ENCODE measurements at places on chromosomes 16 and 17.

- DNase-seq: no peak
These were observed 5.0 kb downstream of the NECAB2 start for GRCh38 chr16:83973077-83973476.

GRCh38 chr17:42132941-42133340 lies 10.3 kb downstream of the HSPB9 start:
- no peak for DNase-seq

GRCh38 chr17:37138571-37139120 lies 189.9 kb downstream of the AATF start:
- no peak for DNase-seq

DNA sequence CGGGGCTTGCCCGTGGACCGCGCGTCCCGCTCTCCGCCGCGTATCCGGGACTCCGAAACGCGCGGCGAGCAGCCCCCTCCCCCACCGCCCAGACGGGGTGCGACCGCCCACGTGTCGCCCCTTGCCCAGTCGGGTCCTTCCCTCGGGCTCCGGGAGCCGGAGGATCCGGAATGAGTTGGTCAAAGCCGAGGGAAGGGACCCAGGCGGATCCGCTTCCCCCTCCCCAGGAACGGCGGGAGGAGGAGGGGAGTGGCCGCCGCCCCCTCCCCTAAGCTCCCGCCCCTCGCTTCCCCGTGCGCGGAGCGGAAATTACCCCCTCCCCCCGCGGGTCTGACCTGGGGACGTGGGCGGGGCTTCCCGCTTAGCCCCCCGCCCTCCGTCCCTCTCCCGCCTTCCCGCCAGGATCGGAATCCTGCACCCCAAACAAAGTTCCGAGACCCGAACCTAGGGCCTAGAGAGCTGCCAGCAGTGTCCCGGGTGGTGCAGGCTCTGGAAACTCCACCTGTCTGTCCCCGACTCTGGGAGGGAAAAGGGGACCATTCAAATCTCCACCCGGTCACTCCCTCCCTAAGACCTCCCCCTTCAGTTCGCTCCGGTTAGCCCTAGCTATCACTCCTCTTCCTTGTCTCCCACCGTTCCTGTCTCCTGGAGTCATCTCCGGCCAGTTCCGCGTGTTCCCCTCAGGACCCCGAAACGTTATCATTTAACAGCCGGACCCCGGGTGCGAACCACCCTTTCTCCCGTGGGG lies 1.0 kb upstream of the IGF2BP1 start:
- no peak for DNase-seq

DNA sequence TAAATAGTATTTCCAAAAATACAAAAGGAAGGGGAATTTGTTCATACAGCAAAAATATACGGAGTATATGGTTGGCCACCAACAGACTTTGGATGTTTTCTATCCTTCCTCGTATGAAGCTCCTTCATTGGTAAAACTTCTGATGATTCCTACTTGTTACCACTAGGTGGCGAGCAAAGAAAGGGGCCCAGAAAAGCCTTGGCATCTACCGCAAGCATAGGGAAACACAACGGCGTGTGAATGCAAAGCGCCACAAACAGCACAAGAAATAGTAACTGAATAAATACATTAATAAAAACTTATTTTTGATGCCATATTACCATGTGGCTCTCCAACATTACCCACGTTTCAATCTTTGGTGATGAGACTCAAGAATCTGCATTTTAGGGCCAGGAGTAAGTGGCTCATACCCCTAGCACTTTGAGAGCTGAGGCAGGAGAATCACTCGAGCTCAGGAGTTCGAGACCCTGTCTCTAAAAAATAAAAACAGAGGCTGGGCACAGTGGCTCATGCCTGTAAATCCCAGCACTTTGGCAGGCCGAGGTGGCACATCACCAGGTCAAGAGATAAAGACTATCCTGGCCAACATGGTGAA lies 34.5 kb downstream of the YWHAE start:
- peak; percentile 64 for DNase-seq

DNA sequence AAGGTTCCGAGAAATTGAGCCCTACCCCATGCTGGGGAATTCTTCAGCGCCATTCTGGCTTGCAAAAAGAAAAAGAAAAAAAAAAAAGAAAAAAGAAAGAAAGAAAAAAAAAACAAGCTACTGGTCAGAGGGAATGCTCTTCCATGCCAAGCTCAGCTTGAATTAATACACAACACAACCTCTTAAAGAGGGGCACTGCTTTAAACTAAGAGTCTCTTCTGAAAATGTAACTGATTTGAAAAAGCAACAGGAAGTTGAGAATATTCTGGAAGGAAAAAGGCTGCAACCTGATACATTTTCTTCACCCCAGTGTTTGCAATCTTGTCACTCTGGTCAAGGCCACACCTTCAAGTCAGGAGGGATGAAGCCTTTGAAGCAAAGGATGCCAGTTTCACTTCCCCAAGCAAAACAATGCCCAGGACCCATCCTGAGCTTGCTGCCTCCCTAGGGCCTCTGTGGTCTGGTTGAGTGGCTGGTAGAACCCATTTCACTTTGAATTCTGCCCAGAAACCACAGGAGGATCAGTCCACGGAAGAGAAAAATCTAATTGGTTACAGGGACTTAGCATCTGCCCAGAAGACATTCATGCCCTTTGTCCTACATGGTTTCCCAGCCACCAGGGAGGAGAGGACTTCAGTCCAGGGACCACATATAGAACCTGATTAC lies 389.7 kb downstream of the SOX9 start:
- DNase-seq: no peak

GRCh38 chr16:84778720-84779119 lies 41.1 kb upstream of the CRISPLD2 start:
- DNase-seq: no peak

DNA sequence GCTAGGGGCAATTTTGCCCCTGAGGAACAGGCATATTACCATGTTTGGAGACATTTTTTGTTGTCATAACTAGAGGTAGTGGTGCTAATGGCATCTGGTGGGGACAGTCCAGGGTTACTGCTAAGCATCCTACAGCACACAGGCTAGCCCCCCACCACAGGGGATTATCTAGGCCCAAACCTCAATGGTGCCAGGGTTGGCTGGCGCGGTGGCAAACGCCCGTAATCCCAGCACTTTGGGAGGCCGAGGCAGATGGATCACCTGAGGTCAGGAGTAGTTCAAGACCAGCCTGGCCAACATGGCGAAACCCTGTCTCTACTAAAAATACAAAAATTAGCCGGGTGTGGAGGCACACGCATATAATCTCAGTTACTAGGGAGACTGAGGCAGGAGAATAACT lies 15.2 kb downstream of the C1QTNF1 start:
- no peak for DNase-seq

DNA sequence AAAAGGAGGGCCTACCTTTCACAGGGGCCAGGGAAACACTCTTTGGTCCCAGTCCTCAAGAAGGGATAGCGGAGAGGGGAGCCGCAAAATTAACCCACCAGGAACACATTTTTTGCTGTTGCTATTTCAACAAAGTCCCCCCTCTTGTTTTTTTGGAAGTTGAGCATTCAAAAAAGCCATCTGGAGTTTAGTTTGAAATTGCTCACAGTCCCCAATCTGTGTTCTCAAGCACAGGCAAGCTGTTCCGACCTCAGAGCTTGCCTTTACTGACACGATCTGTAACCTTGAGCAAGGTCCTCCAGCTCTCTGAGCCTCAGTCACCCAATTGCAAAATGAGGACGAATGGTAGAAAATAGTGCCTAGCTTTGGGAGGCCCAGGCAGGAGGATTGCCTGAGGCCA lies 131.1 kb downstream of the ZNF423 start:
- no peak for DNase-seq

DNA sequence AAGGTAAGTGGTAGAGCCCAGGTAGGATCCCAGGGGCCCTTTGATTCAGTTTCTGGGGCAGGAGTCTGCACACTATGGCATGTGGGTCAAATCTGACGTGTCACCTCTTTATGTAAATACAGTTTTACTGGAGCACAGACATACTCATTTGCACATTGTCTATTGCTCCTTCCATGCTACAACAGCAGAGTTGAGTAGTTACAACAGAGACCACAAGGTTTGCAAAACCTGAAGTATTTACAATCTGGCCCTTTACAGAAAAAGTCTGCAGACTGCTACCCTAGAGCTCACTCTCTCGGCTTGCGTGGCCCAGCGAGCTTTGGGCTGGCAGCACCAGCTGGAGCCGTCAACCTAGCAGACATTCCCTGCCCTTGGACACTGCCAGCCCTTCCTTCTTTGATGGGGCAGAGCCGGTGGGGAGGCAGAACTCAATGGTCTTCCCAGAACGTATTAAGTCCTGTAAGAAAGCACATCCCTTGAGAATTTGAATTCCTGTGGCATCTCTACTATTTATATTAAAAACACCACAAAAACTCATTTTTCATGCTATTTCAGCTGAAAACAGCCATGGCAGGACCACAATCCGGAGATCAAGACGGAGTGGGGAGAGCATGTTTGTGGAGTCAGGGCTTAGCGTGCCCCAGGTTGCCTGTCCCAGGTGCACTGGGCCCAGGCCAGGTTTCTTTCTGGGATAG lies 133.1 kb upstream of the NUDT7 start:
- DNase-seq: no peak

- DNase-seq: peak; percentile 52
These were observed 139.4 kb downstream of the CCDC182 start for GRCh38 chr17:57605675-57606105.

- DNase-seq: no peak
These were observed 20.0 kb upstream of the HERPUD1 start for GRCh38 chr16:56911771-56912571.

- no peak for DNase-seq
These were observed 1.0 kb upstream of the CPD start for GRCh38 chr17:30377574-30378240.

- DNase-seq: no peak
These were observed 22.1 kb upstream of the MTMR4 start for GRCh38 chr17:58536542-58536941.

DNA sequence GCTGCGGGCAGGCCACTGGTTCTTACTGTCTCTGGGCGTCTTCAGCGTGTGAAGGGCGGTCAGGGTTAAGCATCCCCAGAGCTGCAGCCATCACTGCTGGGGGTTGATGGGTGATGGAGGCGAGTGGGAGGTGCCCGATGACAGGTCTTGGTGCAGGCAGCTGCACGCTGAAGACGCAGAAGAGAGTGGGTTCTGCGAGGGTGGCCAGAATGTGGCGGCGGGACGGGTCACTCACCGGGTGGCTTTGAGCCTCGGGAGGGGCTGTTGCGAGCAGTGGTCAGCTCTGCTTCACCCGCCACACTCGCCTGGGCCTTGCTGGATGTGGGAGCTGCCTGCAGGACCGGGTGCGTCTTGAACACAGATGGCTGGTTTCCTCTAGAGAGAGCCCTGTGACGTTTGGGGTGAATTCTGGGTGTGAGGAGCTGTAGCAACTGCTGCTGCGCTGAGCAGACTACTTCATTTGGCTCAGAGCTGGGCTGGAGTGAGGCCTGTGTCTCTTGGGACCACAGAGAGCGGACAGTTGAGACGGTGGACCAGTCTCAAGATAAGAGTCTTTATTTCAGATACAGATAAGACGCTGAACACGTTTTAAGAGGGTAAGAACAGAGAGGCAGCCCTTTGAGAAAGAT lies 44.6 kb upstream of the ZNF750 start:
- DNase-seq: no peak

- DNase-seq: no peak
These were observed 4.1 kb upstream of the PPP1R9B start for GRCh38 chr17:50154604-50155003.

DNA sequence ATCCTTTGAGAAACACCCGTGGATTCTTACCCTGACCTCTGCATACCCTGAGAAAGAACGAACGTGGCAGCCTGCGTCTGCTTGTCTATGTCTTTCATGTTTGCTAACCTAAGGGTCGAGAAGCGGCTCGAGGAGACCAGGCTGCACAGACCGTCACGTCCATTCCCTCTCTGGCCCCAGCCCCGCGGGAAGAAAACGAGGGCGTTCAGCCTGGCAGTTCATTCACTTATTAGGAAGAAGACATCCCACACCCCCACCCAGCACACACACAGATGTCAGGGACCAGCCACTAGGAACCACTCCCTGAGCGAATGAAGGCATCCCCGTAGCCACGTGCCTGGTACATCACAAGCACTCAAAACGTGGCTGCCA lies 655 bp upstream of the MTHFSD start:
- no peak for DNase-seq

GRCh38 chr17:32512328-32512727 lies 25.5 kb downstream of the CDK5R1 start:
- DNase-seq: no peak

- DNase-seq: no peak
These were observed 11.9 kb downstream of the KIF19 start for GRCh38 chr17:74337834-74338500.

DNA sequence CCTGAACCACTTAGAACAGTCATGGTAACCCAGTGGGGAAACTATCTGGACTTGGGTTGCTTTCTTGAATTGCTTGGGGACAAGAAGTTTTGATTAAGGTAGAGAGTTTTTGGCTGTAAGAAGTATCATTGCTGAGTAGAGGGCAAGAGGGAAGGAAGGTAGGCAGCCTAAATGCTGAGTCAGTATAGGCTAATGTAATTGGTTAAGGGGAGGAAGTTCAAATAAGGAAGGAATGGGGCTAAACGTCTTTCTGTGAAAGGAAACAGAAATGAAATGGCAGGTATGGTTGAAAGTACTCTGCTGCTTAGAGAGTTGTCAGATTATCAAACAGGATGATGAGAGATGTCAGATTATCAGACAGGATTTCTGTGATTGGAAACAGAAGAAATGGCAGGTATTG lies 20.3 kb downstream of the KPNB1 start:
- DNase-seq: no peak

- DNase-seq: no peak
These were observed 147.0 kb downstream of the SHISA6 start for GRCh38 chr17:11388054-11388453.

GRCh38 chr17:44137891-44138709 lies 3.6 kb upstream of the HROB start:
- peak; percentile 88 for DNase-seq

DNA sequence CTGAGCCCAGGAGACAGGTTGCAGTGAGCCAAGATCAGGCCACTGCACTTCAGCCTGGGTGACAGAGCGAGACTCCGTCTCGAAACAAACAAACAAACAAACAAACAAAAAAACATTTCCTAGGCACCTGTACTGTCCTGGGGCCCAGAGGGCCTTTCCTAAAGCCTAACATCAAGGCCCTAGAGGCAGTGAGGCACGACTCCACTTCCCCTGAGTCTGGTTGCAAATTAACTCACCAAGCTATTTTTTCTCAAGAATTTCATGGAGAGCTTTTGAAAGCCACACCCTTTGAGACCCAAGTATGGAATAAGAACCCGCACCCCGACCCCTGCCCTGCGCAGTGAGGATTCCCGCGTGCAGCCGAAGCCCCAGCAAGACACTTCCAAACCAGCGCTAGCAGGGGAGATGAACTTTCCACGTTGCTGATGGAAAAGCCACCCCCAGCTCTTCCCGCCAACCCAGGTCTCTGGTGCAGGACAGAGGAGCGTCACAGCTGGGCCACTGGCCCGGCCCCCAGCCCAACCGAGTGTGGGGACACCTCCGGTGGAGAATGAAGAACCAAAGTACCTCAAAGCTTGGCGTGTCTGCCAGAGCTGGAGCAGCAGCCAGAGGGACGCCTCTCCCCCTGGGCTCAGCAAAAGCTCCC lies 1.2 kb downstream of the CHST5 start:
- no peak for DNase-seq

GRCh38 chr17:44772308-44773045 lies 13.7 kb downstream of the ADAM11 start:
- DNase-seq: no peak

GRCh38 chr17:15395091-15395490 lies 53.7 kb upstream of the TEKT3 start:
- no peak for DNase-seq

Measured in NCI-H2081 (cell line).